ENCODE measurements at places on chromosomes 11 and 22.

- peak overlapping the region; percentile 80 for H3K27ac ChIP-seq
- peaks cover 76% of the 10 kb centered on the region for H3K36me3 ChIP-seq
- peaks cover 77% of the 10 kb centered on the region for H3K4me1 ChIP-seq
- no peaks in the 10 kb centered on the region for H3K27me3 ChIP-seq
- H3K4me3 ChIP-seq = no peak overlapping the region
These were observed 63.4 kb downstream of the FLI1 start for GRCh38 chr11:128757235-128757711.

DNA sequence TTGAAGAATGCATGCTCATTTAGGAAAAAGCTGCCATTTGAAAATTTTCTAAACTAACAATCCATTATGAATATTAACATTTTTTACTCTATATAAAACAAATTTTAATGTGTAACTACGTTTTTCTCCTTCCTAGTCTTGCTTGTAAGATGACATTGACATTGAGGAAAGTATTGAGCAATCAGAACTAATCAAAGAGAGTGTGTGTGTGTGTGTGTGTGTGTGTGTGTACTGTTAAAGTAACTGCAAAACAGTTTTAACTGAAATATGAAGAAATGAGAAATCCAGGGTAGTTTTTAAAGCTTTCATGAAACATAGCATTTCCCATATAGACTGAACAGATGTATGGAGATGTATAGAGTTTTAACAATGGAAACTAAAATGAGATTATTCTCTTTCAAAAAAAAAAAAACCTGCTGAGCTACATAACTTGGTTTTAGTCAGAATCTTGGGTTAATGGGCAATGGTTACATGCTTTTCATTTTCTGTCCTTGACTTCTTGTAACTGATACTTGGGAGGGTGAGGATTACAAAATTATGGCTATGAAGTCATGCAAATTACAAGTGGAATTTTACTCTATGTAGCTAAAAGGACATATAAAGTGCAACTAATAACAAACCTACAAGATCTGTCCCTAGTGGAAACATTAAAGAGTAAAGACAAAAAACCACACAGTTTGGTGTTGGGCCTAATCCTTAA, 2.0 kb downstream of the PDGFD start:
- H3K4me1 ChIP-seq = peaks cover 3% of the 10 kb centered on the region
- no peak overlapping the region for H3K4me3 ChIP-seq
- DNase-seq = no peak

DNA sequence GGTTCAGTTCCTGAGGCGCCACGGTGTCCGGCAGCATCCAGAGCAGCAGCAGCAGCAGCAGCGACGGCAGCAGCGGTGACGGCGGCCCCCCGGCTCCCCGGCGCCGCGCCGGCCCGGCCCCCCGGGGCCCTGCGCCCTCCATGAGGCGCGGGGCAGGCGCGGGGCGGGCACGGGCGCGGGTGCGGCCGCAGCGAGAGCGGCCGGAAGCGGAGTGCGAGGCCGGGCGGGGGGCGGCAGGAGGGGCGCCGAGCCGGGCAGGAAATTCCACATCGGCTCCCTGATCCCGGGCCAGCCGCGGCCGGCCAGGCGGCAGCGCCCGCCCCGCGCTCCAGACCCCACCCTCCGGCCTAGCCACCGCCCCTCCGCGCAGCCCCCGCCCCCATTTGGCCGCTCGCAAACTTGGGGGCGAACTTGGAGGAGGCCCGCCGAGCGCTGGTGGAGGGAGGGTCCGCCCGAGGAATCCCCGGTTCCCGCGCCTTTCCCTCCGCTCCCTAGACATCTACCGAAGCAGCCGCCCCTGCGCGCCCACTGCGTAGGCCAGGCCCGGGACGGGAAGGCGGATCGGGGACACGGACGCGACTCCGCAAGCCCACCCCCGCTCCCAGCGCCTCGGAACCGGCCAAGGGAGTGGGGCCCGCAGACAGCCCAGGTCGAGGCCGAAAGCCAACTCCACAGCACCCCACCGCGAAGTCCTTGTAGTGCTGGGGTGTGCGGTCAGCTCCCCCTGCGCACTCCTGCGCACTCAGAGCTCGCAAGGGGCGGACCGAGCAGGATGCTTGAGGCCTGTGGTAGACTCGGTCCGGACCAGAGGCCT, at the start of gene SCARF2:
Gene SCARF2, minus strand, starts transcription at position 213 of the 814 bp plus-strand sequence. Its CDS starts 71 bp downstream, at position 142.
- H3K4me3 ChIP-seq = peak within 1 kb of the TSS; percentile 42
- peaks cover 13% of the 10 kb centered on the region for H3K4me1 ChIP-seq
- peaks cover 75% of the 10 kb centered on the region for H3K27me3 ChIP-seq
- no peak for DNase-seq
- H3K27ac ChIP-seq = peak within 1 kb of the TSS; percentile 43

GRCh38 chr11:86067851-86068137, 1.1 kb downstream of the PICALM start:
- DNase-seq = no peak
- H3K4me3 ChIP-seq = peak overlapping the region; percentile 99
- peak overlapping the region; percentile 94 for H3K27ac ChIP-seq
- peaks cover 27% of the 10 kb centered on the region for H3K36me3 ChIP-seq

- H3K36me3 ChIP-seq = no peaks in the 10 kb centered on the region
- DNase-seq = no peak
- no peak overlapping the region for H3K4me3 ChIP-seq
- H3K27me3 ChIP-seq = no peaks in the 10 kb centered on the region
These were observed 18.2 kb upstream of the TBX1 start for GRCh38 chr22:19742160-19743066.
